H9 (cell line): ENCODE measurements at places on chromosomes 16 and 17. TPM values are rescaled to one million over a fixed set of nuclear protein-coding genes. Genes with fewer than 3 reads are reported as not detected.
A peak's percentile ranks its signal among the peaks of the same experiment; 100 is the strongest.

DNA sequence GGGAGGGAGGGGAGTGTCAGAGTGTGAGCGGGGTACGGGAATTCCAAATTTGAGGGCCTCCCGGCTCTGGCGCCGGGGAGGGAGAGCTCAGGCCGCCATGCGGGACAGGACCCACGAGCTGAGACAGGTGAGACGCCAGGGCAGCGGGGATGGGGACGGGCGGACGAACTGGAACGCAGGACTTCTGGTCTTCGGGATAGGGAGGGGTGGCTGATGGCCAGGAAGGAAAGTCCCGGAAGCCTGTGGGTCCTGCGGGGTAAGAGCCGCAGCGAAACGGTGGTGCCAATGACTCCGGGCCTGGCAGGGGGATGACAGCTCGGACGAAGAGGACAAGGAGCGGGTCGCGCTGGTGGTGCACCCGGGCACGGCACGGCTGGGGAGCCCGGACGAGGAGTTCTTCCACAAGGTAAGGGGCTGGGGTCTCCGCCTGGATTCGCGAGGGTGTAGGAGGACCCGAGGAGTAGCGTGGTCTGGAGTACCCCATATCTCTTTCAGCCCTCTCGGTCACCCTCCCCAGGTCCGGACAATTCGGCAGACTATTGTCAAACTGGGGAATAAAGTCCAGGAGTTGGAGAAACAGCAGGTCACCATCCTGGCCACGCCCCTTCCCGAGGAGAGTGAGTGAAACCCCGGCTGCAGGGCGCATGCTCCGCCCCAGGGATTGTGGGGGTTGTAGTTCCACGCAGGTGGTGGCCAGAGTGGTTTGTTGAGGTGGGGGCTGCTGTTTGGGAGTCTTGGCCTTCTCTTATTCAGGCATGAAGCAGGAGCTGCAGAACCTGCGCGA is 543 bp downstream of the STX4 start:
- peak; percentile 83 for DNase-seq

DNA sequence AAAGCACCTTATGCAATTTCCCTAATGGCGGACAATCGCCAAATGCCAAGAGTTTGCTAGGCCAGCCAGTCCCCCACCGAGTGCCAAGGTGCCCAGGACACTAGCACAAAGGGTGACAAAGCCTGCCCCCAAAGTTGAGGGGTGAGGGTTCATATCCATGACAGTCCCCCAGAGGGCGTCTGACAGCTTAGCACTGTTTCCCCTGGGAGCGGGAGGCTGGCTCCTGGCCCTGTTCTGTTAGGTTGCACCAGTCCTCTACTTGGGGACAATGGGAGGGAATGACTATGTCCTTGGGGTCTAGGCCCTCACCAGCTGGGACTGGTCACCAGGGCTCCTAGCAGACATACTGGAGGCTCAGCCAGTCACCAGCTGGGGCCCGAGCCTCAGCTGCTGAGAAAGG is 66.9 kb downstream of the MYO18A start:
- no peak for DNase-seq

GRCh38 chr16:57618296-57619132 is 9.9 kb upstream of the ADGRG1 start:
- DNase-seq, result peak; percentile 9

Gene NXPH3
- total RNA-seq, result 1.3 and 1.7 TPM in 2 replicates

Gene VPS9D1
- 5.6 and 6.0 TPM in 2 replicates for total RNA-seq

GRCh38 chr16:75261590-75262078 is 10.2 kb upstream of the BCAR1 start:
- no peak for DNase-seq

DNA sequence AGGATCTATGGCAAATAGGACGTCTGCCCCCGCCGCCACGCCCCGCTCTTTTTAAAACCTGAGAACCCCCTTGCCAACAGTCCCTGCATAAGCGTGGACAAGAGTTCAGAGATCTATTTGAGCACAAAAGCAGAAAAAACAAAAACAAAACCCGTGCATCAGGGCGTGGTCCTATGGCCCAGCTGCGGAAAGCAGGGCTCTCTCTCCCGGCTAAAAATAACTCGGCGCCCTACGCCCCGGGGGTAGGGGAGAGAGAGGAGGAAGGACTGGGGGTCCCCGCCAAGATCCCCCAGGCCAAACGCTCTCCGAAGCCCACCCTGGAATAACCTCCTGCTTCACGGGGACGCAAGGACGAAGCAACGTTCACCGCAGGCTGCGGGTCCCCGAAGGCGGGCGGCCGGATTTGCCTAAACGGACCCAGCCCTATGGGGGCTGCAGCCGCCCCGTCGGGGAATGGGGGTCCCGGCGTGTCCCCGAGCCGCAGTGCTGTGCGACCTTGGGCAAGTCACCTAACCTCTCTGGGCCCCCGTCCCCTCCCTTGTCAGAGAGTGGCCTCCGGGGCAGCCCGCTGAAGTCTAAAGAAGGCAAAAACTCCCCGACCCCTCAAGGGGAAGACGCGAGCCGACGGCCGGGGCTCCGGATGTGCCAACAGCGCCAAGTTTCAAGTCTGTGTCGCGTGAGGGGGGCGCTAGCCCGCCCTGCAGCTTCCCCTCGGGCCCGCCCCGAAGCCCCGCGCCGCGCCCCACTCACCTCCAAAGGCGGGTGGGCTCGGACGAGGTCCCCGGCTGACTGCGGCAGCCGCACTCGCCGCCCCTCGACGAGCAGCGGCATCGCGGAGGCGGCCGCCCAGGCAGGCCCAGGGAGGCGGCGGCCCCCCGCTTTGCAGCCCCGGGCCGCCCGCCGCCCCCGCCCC is 477 bp downstream of the NTAN1 start:
- no peak for DNase-seq

Gene LPCAT2
- total RNA-seq, result 2.5 and 2.8 TPM in 2 replicates

- no peak for DNase-seq
These were observed 168.8 kb upstream of the CHMP6 start for GRCh38 chr17:80822700-80823410.
